OCI-LY7 (cell line): ENCODE measurements at places on chromosomes 2 and 18.

DNA sequence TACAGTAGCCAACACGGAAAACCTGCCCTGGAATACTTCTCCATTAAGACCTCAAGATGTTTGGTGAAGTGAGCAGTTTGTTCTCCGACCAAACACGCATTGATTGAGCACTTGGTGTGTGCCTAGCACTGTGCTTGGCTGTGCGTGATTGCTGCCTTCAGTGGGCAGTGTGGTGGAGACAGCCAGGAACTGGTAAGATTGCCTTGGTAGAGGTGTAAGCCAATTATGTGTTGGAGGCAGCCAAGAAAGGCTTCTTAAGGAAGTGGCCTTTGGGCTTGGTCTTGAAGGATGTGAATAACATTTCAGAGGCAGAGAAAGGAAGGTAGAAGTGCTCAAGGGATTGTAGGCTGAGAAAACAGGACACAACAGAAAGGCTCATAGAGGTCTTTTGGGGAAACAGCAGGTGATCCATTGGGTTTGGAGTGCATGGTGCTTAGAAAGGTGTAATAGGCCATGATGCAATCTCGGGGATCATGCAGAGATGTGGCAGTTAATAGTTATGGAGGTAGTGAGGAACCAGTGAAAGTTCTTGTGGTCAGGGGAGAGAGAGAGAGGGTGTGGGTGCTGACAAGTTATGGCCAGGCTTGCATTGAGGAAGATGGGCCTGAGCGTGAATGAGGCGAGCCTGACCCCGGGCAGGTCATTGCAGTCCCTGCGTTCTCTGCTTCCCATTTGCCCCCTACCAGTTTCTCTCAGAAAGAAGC, 6.3 kb downstream of the B3GNT2 start:
- DNase-seq: no peak

GRCh38 chr18:38957736-38958135, 1392.1 kb upstream of the CELF4 start:
- no peak for DNase-seq

DNA sequence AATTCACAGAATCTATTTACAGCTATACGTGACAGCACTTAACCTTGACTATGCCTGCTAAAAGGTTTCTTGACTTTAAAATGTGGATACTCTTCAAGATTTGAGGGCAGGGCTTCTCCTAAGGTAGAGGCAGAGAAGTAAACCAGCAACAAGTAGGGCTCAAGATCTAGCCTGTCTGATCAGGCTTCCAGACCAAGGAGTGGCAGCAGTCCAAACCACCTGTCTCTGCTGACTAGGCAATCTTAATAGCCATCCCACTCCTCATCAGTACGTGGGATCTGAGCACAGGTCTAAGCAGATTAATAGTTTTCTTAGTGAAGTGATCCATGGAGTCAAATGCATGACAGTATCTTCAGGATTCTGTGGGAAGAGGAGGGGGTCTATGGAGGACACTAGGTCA, 100.4 kb downstream of the GPD2 start:
- DNase-seq: no peak

DNA sequence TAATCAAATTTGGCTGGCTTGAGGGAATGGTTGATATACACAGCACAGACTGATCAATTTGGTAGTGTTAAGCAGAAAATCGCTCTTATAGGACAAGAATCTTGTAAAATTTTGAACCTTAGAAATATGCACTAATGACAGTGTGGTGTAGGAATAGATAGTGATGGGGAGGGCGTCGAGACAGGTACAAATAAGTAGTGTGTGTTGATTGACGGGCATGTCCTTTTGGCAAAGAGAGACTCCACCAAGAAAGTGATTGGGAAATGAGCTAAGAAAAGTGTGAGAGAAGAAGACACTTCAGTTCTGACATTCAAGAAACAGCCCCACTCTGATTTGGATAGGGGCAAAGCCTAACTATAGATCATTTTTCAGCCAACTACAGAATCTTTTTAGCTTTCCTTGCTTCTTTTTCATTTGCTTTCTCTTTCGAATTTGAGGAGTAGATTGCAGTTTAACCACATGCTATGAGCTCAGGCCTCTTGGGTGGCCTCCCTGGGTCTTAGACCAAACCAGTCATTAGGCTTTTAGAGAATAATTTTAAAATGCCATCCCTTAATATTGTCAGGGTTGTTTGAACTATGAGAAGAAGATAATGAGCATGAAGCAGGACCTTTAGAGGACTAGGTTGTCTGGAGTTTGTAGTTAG, 127.1 kb downstream of the CERS6 start:
- no peak for DNase-seq

DNA sequence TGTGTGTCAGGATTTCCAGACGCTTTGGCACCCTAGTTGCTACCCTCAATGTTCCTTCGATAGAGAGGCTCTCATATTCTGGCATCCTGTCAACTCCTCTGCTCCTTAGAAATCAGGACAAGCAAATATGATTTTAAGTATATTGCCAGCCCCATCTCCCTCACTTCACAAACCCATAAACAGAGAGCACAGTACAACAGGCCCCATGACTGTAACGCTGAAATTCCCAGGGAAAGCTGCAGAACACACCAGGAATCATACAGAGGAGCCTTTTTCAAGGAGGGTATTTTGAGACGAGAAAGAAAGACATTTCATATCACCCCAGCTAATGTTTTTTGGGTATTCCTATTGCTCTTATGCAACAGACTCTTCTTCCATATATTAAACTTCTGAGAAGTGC, 162.9 kb downstream of the NAPG start:
- DNase-seq: no peak

DNA sequence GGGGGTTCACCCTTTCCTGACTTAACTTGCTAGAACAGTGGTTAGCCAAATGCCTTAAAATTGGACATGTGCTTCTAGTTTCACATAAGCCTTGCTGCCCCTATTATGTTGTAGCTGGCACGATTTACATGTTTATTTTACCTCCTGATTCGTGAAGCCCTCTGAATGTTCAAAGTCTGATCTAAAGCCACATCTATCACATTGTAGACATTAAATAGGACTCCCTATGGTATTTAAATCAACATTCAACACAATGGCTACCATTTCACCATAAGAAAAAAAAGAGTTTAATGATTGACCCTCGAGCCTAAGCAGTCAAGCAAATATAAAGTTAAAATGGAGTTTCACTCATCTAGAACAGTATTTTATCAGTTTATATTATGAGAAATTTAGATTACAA, 151.5 kb downstream of the GULP1 start:
- no peak for DNase-seq

GRCh38 chr2:169107645-169108044, 38.3 kb downstream of the DHRS9 start:
- peak; percentile 62 for DNase-seq

DNA sequence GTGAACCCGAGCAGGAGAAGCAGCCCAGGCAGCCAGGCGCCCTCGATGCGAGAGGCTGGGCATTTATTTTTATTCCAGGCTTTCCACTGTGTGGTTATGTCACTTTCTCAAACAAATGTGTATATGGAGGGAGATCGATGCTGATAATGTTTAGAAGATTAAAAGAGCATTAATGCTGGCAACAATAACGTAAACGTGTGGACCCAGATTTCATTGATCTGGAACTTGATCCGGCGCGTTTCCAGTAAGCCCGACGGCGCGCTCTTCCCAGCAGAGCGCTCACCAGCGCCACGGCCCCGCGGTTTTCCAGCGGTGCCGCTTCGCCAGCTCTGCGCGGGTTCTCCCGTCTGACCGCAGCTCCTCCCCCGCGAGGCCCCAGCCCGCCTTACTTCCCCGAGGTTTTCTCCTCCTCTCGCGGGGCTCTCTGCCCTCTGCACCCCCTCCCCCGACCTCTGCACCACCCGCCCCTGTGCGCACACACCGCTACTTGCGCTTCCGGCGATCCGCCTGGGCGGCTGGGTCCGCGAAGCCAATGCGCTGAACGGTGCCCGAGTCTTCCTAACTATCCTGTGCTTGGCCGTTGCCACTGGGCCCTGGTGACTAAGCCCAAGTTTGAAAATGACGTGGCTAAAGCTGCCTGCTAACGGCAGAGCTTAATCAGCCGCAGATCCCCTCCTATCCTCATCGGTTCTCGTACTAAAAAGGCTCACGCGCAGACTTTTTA, 6.1 kb downstream of the ONECUT2 start:
- no peak for DNase-seq

DNA sequence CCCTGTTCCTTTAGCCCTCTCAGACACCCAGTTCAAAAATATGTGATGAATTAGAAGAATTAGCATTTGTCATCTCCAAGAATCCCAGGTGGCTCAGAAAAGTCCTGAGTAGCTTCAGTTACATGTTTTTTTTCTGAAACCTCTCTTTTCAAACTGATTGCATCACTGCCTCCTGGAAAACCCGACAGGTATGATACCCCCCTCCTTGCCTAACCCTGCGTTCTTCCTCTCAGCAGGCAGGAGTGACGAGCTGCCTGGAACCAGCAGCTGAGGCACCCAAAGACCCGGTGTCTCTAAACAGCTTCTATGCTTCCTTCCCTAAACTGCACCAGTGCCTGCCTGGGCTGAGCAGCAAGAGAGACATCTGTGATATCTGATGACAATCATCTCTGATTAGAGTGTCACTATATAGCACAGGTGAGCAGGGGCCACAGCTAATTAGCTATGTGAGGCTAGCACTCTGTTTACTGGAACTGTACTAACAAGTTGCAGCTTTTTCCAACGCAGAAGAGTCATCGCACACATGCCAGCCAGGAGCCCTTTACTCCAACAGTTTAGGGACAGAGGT, 376.4 kb upstream of the ATP5MC3 start:
- no peak for DNase-seq

DNA sequence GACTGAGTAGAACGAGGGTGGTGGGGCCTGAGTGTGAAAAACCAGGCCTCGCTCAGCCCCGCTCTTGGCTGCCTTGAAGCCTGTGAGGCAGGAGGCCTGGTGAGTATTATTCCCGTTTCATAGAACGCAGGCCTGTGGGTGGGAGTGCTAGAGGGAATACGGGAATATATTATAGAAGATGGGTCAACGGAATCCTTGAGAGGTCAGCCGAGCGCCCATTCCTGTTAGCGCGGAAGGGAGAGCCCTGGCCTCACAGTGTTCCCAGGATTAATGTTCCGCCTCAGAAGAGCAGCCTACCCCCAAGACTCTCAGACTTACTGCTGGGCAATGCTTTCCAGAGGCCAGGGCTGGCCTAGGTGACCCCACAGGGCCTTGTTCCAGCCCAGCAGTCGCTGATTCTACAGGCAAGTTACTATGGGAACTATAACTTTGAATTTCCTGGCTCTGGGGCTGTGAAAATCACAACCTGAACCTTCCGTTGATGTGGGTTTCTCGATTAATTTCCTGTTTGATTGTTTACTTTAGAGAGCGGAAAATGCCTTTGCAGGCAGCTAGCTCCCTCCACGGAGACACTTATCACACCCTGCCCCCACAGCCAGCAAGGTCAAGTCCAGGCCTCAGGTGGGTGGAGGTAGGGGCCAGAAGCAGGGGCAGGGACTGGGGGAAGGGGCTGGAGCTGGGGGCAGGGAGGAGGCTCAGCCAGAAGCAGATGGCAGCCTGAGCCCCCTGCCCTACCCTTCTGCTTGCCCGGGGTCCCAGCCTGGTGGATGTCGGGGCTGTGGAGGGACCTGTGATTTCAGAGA, 108.3 kb downstream of the SMAD7 start:
- DNase-seq: peak; percentile 45

DNA sequence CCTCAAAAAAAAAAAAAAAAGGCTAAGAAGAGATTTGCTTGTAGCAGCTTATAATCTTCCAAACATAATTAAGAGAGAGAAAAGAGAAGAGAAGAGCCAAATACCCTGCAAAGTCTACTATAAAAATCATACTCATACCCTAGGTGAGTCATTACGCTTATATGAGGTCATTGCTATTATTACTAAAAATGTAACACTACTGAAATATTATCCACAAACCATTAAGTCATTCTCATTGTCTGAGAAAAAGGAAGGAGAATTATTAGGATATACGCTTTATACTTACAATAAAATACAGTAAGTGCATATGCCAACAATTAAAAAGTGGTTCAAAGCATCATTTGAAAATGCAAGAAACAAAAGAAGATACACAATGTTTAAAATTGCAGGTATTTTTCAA, 66.5 kb downstream of the COLEC12 start:
- no peak for DNase-seq

- no peak for DNase-seq
These were observed 15.5 kb upstream of the RAB10 start for GRCh38 chr2:26018184-26019055.

- no peak for DNase-seq
These were observed 1148.1 kb upstream of the FANCL start for GRCh38 chr2:59389240-59389639.

DNA sequence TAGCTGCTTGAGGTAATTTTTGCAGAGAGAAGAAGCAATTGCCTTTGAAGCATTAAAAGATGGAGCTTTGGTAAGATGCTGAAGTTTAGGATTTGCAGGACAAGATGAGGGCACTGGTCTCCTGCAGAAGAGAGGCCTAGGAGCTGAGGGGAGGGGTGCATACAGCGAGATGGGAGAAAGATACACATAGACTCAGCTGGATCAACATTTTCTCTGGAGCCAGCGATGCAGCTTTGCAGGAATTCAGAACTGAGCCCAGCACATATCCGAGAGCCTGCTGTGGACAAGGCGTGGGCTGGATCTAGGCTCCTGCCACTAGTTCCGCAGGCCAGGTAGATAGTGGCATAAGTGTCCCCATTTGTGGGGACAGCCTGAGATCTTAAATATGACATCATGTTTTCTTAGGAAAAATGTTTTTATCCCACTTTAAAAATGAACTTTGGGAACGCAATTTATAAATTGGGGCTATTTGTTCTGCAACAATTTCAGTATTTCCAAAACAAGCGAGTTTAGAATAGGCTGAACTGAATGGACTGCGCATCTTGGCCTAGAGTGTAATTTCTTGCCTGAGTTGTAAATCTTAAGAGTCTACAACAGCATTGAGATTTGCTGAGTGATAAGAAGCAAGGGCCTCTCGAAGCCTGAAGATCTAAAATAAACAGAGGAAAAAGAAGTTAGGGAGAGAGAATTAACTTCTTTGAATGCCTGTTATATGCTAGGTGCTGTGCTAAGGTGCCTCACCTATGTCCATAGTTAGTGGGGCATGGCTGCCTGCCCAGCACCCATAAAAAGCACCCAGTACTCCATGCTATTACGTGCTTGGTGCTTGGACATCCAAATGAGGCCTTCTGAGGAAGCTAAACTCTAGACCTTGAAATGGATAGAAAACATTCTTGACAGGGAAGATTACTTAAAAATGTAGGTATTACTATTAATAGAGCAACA, 17.3 kb downstream of the GRHL1 start:
- no peak for DNase-seq

DNA sequence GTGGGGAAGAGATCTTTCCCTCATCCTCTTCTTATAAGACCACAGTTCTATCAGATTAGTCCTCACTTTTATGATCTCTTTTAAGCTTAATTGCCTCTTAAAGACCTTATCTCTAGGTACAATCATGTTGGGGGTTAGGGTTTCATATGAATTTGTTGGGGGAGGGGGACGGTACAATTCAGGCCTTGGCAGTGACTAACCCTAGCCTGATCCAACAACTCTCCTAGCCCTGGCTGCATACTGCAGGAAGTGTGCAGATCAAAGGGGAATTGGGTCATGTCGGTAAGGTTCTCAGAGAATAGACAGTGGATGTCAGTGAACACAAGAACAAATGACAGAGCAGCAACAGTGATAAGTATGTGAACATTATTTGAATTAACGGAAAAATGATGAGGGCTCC, 16.4 kb downstream of the CAPN13 start:
- DNase-seq: no peak
